ENCODE measurements at places on chromosomes 11 and 22.

GRCh38 chr22:24968066-24968561, 15.6 kb downstream of the KIAA1671 start:
- peaks cover 37% of the 10 kb centered on the region for H3K4me1 ChIP-seq
- H3K36me3 ChIP-seq, result no peaks in the 10 kb centered on the region
- no peaks in the 10 kb centered on the region for H3K27me3 ChIP-seq
- H3K27ac ChIP-seq, result peak overlapping the region; percentile 83
- peak; percentile 26 for DNase-seq

DNA sequence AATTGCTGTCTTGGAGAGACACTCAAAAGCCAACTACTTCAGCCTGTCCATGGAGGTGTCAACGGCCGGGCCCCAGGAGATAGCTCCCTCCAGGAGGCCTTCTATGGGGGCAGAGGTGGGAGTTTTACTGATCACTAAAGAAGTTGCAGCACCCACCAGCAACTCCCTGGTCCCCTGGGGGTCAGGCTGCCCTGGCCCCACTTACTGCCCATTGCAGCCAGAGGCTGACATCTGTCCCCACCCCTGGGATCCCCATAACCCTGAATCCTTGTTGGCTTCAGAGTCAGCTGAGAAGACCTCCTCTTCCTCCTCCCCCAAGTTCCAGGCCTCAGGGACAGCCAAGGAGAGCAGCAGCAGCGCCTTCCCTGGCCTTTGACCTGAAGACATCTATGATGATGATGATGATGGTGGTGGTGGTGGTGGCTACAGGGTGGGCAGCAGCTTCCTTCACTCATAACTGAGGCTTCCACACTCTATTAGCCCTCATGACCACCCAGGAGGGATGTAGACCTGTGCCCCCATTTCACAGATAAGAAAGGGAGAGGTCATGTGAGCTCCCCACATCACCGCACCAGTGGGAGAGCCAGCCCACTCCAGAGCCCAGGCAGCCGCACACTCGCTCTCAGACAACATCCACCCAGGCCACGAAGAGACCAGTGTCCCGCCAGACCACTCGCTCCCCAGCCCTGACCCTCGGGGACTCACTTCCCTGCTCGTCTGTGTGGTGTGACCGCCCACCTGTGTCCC, 43.8 kb upstream of the FGF3 start:
- no peaks in the 10 kb centered on the region for H3K27me3 ChIP-seq
- no peaks in the 10 kb centered on the region for H3K4me1 ChIP-seq
- H3K27ac ChIP-seq, result no peak overlapping the region
- no peaks in the 10 kb centered on the region for H3K36me3 ChIP-seq
- no peak overlapping the region for H3K4me3 ChIP-seq

DNA sequence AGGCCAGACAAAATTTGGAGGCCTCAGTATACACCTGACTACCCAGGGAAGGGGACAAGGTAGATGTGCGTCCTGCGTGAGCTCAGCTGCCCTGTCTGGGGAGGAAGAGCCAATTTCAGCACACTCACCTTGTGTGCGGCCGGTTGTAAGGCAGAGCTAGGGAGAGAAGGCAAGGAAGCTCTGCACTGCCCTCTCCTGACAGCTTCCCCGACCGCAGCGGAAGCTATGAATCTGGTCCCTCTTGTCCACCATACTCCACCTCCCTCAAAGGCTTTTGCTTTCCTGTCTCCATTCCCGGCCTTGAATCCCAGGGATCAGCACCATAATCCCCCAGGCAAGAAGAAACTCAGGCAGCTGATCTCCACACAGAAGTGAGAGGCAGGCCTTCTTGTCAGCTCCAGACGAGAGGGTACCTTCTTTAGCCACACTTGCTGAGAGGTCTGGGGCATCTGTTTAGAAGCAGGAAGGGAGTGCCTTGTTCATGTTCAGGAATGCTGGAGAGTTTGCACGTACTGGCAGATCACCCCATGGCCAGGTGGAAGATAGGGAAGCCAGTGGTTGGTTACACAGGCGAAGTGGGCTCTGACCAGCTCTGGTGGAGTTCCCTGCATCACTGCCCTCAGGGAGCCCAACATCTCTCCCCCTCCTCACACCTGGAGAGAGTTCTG, 62.5 kb downstream of the FEZ1 start:
- H3K27me3 ChIP-seq, result no peaks in the 10 kb centered on the region
- DNase-seq, result no peak
- no peaks in the 10 kb centered on the region for H3K4me1 ChIP-seq
- no peak overlapping the region for H3K4me3 ChIP-seq
- H3K36me3 ChIP-seq, result no peaks in the 10 kb centered on the region

- H3K36me3 ChIP-seq, result no peaks in the 10 kb centered on the region
- DNase-seq, result no peak
- H3K4me1 ChIP-seq, result peaks cover 7% of the 10 kb centered on the region
- H3K27ac ChIP-seq, result peak overlapping the region; percentile 4
- no peaks in the 10 kb centered on the region for H3K27me3 ChIP-seq
- H3K4me3 ChIP-seq, result no peak overlapping the region
Measured at GRCh38 chr22:27512283-27512761, 289.2 kb downstream of the MN1 start.

- H3K4me3 ChIP-seq, result no peak overlapping the region
- no peak overlapping the region for H3K27ac ChIP-seq
- DNase-seq, result no peak
- H3K27me3 ChIP-seq, result no peaks in the 10 kb centered on the region
Measured at GRCh38 chr11:44627165-44627789, 61.8 kb downstream of the CD82 start.
